ENCODE measurements at places on chromosomes 5 and 9.

- no peak for DNase-seq
These were observed 626.7 kb upstream of the COX7C start for GRCh38 chr5:85990998-85991397.

GRCh38 chr5:33179301-33179700, 261.5 kb upstream of the TARS1 start:
- DNase-seq: no peak

DNA sequence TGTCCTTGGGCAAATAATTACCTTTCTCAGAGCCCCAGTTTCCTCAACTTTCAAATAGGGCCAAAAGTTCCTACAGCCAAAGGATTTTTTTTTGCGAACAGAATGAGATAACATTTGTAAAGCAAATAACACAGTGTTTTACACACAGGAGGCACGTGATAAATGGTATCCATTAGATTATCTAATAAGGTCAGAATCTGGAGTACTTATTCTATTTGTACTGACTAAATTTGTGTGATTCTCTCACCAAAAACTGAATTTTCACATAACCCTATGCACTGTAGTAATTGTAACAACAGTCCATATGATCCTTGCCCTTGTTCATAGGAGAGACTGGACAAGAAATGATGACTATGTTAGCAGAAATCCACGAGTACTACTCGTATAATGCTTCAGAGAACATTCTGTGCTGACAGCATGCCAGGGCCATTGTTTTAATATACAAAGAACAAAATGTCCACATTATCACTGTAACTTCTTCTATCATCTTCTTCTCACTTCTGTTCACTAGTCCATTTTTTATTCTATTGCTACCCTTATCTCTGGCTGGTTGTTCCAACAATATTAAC, 13.9 kb upstream of the FEM1C start:
- DNase-seq: no peak

- no peak for DNase-seq
These were observed 190.5 kb downstream of the PIK3R1 start for GRCh38 chr5:68405784-68406743.

GRCh38 chr9:94076557-94076956, 7.7 kb upstream of the PTPDC1 start:
- DNase-seq: no peak

DNA sequence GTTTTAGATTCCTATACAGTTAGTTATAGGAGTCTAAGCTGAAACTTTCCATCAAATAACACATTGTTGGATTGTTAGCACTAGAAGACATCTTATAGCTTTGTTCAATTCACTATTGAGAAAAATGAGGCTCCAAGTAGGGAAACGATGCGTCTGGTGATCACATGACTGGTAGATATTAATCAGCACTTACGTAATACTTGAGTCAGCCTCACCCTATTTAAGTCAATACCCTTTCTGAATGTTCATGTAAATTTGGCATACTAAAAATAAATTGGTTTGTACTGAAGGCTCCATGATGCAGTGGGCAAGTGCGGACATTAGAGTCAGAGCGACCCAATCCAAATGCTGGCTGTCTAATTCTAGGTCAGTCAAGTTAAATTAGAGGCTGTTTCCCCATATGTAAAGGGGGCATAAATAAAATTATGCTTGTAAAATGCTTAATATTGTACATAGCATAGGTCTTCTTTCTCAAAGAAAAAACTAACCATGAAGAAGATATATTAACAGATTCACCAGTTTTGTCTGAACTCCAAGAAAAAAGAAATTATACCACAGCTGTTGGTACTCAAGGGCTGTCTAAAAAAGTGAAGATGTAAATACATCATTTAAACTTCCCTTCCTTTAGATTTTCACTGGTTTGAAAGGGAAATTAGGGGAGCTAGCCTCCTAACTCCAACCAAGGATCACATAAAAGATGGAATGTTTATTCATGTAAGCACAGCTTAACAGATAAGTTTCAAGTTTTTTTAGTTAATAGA, 406.6 kb upstream of the TLE4 start:
- no peak for DNase-seq

GRCh38 chr5:138654281-138654867, 79.2 kb upstream of the HSPA9 start:
- DNase-seq: peak; percentile 5

Data from NCI-H524 (cell line).